ENCODE measurements at places on chromosomes 2 and 18.

DNA sequence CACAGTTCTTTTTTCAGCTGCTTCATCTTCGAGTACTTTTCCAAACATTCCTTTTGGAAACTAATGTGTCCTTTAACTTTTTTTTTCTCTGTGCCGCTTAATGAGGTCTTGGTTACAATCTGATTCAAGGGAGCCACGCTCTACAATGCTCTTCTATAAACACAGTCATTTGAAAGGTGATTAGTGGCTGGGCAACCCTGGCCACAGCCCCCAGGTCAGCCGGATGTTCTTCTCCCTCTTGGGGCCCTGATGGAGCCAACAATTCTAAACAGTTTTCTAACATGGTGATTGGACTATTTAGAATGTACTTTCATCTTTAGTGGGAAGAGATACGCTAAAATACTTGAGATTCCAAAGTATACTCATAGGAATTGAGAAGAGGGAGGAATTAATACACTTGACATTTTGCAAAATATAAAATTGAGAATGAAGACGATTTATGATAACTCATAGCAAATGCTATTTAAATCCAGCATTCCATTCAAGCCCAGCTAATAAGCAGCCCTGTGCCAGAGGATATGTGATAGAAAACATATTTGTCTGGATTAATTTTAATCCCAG is 83.7 kb upstream of the MBOAT2 start:
- DNase-seq = no peak

- no peak for DNase-seq
Measured at GRCh38 chr2:73105511-73105971, 7.2 kb downstream of the RAB11FIP5 start.

DNA sequence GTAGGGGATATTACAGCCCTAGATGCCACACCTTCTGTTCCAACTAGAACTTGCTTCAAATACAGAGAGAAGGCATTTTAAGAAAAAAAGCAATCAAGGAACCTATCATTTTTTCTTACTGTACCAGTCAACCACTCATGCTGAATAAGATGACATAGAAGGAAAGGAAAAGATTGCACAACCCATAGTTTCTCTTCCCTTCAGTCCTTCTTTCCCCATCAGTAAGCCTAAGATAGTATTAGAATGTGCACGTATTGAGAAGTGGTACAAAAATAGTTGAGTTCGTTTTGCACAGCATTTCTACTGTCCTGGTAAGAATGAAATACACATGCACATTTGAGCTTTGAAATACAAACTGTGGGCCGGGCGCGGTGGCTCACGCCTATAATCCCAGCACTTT is 27.0 kb upstream of the HK2 start:
- DNase-seq = no peak

GRCh38 chr2:129768485-129769184 is 210.8 kb upstream of the RAB6C start:
- DNase-seq = no peak

GRCh38 chr18:49479381-49480137 is 7.5 kb downstream of the C18orf32 start:
- no peak for DNase-seq

- no peak for DNase-seq
Measured at GRCh38 chr2:70448041-70448440, 105.6 kb downstream of the TGFA start.

DNA sequence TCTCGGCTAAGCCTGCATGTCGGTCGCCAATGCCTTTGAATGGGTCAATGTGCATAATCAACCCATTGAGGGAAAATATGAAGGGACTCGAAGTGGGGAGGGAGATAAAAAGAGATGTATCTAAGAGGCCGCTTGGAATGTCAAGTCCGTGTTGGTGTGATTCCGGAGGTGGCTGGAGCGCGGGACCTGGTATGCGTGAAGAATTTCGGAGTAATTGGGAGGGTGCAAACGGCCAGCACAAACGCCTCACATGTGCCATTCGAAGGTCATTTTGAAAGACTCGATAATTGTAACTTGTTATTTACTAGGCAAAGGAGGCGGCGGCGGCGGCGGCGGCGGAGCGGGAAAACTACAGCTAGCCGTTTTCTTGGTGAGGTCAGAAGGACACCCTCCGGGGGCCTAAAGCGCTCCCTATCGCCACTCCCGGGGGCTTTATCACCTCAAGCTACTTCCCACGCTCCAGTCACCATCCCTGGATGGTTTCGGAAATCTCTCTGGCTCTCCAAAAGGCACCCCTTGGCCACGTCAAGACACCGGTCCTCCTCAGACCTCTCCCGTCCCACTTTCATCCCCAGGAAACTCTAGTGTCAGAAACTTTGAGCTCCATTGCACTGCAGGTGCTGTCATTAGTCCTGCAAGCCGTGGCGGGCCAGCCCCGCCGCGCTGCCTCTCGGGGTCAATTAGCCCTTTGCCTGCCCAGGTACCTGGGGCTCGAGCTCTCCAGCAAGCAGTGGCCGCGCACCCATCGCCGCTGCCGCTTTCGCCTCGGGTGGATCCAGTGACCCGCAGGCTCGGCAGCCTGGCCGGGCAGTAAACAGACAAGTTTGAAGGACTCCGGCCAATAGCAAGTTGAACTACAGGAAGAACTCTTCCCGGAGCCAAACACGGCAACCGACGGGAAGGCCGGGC is 1.5 kb downstream of the ERBB4 start:
- DNase-seq = peak; percentile 8

DNA sequence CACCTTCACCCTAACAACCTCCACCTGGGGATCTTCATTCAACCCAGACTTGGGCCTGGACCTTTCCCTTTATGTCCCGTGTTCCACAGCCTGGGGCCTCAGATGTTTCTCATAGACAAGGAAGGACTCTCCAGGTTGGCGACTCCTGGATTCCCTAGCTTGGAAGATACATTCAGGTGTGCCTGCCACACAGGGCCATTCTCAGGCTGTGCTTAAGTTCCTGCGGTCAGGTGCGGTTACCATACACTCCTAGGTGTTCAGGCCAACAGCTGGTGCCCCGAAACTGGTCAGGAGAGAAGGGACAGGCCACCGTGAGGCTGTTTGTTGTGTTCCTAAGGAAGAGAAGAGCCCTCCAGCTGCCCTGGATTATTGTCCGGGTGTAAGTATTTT is 15.6 kb downstream of the SLC4A3 start:
- DNase-seq = no peak

- DNase-seq = peak; percentile 43
Measured at GRCh38 chr2:10909050-10909995, 2.4 kb upstream of the KCNF1 start.

DNA sequence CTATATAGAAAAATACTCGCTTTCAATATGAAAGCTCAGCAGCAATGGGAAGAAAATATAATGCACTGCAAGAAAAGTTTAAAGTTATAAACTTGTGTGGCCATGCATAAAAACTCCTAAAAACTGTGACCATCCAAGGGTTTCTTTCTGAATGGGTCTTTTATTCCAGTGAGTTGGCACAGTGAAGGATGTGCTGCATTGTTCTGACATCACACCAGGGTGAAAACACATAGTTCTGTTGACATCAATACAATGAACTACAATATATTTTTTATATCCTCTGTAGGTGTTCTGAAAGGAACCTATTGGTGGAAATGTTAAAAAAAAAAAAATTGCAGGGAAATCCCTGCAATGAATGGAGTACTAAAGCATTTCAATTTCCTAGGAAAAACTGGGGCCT is 80.2 kb downstream of the CDH20 start:
- no peak for DNase-seq

GRCh38 chr2:190043441-190043840 is 19.1 kb downstream of the MSTN start:
- no peak for DNase-seq

DNA sequence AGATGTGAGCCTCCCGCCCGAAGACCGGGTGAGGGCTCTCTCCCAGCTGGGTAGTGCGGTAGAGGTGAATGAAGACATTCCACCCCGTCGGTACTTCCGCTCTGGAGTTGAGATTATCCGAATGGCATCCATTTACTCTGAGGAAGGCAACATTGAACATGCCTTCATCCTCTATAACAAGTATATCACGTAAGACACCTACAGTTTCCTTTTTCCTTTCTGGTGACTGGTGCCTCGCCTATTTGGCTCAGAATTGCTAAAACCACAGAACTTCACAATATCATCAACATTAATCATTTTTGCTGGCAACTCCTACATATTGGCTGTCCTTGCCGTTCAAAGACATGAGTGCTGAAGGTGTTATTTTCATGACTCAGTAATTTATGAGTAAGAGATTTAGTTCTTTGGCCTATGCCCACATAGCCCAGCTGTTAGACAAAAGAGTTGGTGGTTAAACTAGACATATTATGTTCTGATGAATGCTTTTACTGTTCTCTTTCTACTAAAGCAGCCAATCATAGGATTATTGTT is 2.2 kb downstream of the STAMBP start:
- no peak for DNase-seq

GRCh38 chr2:68796295-68796905 is 61.8 kb downstream of the ARHGAP25 start:
- no peak for DNase-seq

DNA sequence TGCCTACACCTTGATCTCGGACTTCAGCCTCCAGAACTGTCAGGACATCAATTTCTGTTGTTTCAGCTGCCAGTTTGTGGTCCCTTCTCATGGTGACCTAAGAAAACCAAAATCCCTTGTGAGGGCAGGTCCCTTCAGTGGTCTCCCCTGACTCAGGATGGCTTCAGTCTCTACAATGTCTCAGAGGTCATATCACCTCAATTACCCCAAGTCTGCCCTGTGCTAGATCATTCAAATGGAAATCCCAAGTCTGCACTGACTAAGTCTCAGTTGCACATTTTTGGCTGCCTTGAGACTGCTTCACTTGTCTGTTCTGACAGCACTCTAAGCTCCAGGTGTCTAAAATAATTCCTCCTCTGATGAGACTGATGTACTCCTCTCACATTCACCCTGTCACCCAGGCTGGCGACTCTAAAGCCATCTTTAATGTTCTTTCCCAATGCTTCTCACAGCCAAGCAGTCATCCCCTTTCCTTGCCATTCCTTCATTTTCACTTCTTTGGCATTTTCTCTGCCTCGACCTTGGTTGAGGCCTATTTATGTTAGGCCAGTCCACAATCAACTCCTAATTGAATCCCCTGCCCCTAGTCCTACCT is 470.8 kb downstream of the DLGAP1 start:
- no peak for DNase-seq

DNA sequence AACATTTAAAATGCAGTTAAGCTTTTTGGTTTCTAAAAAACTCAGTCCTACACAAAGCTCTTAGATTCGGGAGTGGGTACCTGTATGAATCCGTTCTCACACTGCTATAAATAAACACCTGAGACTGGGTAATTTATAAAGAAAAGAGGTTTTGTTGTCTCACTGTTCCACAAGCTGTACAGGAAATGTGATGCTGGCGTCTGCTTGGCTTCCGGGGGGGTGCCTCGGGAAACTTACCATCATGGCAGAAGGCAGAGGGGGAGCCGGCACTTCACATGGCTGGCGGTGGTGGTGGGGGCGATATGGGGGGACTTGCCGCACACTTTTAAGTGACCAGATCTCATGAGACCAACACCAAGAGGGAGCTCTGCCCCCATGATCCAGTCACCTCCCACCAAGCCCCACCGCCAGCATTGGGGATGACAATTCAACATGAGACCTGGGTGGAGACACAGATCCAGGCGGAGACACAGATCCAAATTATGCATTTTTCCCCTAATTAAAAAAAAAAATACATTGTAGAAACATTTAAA is 222.5 kb downstream of the GBX2 start:
- DNase-seq = no peak

DNA sequence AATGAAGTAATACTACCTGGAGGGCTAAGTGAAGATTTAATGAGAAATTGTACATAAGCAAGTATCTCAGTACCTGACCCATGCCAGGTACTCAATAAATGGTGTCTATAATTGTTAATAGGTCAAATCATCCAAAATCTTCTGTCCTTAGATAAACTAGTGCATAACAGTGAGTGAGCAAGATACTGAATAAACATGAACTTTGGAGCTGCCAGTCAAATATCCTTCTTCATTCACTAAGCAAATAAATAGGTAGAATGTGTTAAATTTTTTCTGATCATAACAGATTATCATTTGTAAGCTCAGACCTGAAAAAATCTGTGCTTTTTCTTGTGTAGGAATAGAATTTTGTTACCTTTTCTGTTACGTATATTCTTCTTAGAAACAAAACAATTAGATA is 39.6 kb downstream of the RAB3GAP1 start:
- no peak for DNase-seq

GRCh38 chr2:129061069-129061768 is 742.6 kb upstream of the HS6ST1 start:
- DNase-seq = no peak

DNA sequence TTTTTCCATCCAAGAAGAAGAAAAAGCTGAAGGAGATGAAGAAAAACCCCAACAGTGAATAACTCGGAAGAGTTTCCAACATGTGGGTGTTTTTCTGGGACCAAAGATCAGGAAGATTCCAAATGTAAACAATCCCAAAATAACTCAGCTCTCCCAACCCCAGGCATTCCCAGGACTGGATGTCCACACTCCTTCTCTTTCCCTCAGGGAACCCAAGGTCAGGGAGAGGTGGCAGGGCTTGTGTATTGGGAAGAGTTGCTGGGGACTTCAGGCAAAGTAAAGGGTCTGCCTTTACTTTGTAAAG is 268.0 kb downstream of the DYSF start:
- DNase-seq = no peak

DNA sequence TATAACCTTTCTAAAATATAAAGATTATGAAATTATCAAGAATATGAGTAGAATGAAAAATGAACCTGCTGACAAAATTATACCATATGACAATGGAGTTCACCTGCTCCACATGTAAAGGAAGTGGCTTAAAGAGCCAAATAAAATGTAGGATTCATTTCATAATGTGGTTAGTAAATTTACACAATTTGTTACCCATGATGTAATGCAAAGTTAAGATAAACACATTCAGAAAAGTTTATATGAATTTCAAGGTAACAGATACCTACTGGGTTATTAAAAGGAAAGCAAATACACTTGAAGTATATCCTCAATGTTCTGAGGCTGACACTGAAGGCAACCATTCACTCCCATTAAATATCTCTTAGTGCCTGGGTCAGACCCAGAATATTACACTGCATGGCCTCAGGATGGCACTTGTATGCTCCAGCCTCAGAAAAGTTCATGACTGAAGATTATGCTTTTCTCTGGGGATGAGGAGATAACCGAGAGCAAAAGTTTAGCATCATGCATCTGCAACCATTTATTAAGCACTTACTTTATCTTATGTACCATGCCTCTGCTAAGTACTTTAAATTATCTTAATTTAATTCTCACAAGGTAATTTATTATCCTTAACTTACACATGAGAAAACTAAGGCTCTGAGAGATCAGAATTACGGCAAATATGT is 6.2 kb downstream of the STRN start:
- DNase-seq = no peak

GRCh38 chr2:238551091-238551490 is 124.4 kb downstream of the ASB1 start:
- DNase-seq = no peak

DNA sequence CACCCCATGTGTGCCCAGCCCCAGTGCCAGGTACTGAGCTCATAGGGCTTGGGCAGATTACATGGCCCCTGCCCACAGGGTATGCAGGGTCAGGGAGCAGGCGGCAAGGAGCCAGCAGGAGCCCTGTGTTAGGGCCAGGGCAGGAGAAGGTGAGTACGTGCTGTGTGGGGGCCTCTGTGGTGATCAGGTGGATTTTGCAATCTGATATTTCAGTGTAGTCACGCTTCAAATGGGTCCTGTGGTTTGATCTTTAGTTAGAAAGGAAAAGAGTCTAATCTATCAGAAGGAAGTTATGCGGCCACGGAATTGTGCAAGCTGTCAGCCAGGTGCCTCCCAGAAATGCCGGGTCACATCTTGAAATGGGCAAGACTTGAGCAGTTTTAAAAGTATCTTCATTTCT is 13.9 kb downstream of the UBE2F start:
- no peak for DNase-seq

GRCh38 chr2:217258170-217258569 is 398.3 kb upstream of the TNP1 start:
- DNase-seq = no peak
